Stimulated activated CD4-positive, alpha-beta T cell treated with anti-CD3 and anti-CD28 coated beads, Interleukin-2, amount 100 ng/mL, for 24 hours (primary cell): ENCODE measurements at places on chromosomes 11 and 22.
A peak's percentile ranks its signal among the peaks of the same experiment; 100 is the strongest.

GRCh38 chr11:35511666-35512065 is 13.8 kb downstream of the PAMR1 start:
- no peak for DNase-seq

- DNase-seq, result no peak
Measured at GRCh38 chr11:126800009-126800408, 200.6 kb downstream of the KIRREL3 start.

DNA sequence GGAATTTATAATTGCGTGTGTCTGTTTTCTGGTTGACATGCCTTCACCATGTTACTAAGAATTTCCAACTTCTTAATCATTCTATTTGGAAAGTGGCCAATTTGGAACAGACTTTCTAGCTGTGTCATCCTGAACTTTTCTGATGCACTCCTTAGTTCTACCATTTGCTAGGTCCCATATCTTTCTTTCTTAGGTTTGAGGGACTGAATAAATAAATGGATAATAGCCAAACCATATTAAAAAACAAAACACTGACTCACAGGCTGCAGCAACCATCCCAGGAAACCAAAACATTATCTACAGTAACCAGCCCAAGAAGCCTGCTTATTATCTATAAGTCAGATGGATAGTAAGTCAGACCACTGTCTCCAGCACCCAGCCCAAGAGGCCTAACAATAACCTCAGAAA is 57.5 kb upstream of the PLET1 start:
- DNase-seq, result no peak

GRCh38 chr22:28366856-28367255 is 312.8 kb downstream of the TTC28 start:
- no peak for DNase-seq

DNA sequence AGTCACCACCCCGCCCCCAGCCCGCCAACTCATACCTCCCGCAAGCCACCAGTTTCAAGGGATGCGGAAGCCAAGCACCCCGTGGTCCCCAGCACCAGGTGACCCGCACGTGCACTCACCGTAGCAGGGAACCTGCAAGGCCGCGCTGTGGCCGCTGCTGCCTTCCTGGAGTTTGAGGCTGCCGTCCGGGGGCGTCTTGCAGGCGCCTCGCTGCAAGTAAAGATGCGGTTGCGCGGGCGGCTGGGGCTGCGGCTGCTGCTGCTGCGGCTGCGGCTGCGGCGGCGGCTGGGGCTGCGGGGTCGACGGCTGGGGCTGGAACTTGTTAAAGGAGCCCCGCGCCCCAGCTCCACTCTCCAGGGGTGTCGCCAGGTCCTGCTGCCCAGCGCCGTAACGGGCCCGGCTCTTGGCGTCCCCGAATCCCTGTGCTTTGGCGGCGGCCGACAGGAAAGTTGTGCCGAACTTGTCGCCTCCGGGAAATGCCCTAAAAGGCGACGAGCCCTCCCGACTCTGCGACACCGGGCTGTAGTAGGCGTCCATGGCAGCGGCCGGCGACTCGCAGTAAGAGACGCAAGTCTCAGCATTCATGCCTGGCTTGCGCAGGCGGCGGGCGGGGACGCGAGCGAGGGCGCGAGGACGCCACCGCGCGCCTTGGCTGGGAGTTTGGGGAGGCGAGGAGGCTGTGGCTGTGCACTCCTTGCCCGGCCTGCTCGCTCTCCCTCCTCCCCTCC is at the start of gene ALX4:
TSS of gene ALX4 (minus strand) at position 662 of the 728 bp plus-strand sequence. CDS start at position 585, 77 bp downstream.
- peak; percentile 23 for DNase-seq

DNA sequence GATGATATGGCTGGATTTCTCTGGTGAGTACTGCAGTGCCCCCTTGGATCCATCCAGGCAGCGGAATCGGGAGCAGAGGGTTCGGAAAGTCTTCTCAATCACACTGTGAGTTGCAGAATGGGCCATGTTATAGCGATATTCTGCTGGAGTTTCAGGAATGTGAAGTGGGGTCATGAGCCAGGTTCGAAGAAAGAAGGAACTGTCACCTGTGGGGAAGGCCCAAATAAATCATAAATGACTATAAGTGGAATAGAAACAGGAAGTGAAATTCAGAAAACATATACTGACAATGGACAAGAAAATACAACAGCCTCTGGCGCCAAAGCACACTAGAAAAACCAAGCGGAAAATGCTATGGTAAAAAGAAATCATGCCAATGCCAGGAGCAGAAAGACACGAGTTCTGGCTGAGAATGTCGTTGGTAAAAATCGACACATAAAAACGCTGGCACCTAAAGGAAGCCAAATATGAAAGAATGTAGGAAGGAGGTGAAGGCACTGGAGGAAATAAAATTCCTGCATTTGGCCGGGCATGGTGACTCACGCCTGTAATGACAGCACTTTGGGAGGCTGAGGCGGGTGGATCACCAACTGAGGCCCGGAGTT is 10.0 kb upstream of the AMBRA1 start:
- no peak for DNase-seq

- DNase-seq, result no peak
Measured at GRCh38 chr22:20191000-20191515, 40.2 kb upstream of the CCDC188 start.

DNA sequence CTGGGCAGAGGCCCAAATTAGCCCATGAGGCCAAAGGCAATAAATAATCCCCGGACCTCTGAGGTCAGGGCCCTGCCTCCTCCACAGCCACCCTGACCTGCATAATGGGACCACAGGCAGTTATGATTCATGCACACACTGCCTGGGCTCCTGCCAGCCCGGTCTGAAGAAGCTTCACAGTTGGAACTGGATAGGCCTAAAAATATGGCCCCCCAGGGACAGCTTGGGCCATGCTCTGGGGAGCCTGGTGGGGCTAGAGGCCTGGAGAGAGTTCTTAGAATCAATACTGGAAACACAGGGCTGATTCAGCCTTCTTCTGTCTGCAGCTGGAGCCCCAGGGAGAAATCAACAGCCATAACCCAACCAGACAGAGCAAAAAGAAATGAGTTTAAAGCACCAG is 112.8 kb upstream of the CADM1 start:
- DNase-seq, result no peak

GRCh38 chr22:27487600-27488452 is 313.7 kb downstream of the MN1 start:
- no peak for DNase-seq

GRCh38 chr11:65927904-65928397 is 8.7 kb downstream of the DRAP1 start:
- DNase-seq, result peak; percentile 73

DNA sequence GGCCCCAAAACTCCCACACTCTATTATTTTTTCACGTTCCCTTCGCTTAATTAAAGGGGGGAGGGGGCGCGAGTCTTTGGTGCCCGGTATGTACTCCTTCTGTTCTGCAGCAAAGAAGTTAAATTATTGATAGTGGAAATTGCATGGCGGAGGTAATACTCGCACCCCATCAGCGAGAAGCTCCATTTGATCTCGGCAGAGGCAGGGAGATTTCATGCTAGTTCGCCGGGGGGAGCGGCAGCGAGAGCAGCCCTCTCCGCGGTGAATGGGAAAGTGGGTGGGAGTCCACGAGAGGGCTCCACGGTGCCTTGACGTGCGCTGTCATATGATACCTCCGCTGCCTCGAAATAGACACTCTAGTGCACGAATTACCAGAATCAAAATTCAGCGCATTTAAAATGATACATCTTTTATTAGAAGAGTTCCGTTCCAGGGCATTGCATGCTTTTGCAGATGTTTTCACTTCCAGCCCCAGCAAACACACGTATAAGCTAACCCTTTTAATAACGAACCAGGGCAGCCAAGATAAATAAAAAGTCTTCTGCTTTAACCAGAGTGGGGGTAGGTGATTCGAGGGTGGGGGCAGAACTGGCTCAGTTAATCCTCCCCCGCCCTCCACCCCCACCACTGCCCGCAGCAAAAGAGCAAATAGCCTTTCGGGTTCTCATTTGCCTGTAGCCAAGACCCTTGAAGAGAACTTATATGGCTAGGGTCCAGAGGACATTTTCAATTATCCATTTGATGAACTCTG is 1.3 kb upstream of the BDNF start:
- no peak for DNase-seq

GRCh38 chr11:93972790-93973189 is 48.4 kb upstream of the HEPHL1 start:
- DNase-seq, result no peak

DNA sequence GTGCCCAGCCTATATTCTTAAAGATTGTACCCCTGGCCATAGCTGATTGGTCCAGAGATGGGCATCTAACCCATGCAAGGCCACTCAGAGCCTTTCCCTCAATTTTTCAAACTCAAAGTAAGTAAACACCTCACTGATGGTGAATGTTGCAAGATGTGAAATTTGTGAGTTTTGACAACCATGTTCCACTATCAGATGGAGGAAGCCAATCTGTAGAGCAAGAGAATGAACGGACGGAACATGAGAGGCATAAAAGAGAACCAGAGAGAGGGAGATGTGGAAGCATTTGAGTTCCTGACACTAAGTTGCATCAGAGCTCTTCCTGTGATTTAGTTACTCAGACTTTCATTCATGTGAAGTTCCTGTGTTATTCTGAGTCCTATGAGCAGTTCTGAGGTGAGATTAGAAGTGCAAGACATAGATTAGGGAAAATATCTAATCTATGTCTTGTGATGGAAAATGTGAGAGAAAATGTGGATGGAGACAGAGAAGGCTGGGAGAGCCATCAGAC is 73.3 kb downstream of the PRSS23 start:
- DNase-seq, result no peak

DNA sequence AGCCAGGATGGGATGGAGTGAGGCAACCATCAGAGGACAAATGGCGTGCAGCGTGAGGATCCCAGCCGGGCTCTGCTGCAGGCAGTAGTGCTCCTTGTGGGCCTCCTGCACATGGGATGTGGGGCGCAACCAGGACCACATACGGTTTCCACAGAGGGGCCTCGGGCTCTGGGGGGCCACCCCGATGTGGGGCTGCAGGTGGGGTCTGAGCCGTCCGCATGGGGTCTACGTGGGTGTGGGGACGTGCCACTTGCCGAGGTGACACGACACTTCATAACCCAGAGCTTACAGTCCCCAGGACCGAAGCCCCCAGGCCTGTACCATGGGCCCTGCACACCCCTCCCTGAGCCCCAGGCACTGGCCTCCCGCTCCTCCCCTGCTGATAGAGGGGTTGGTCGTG is 10.8 kb downstream of the TTLL8 start:
- DNase-seq, result no peak

DNA sequence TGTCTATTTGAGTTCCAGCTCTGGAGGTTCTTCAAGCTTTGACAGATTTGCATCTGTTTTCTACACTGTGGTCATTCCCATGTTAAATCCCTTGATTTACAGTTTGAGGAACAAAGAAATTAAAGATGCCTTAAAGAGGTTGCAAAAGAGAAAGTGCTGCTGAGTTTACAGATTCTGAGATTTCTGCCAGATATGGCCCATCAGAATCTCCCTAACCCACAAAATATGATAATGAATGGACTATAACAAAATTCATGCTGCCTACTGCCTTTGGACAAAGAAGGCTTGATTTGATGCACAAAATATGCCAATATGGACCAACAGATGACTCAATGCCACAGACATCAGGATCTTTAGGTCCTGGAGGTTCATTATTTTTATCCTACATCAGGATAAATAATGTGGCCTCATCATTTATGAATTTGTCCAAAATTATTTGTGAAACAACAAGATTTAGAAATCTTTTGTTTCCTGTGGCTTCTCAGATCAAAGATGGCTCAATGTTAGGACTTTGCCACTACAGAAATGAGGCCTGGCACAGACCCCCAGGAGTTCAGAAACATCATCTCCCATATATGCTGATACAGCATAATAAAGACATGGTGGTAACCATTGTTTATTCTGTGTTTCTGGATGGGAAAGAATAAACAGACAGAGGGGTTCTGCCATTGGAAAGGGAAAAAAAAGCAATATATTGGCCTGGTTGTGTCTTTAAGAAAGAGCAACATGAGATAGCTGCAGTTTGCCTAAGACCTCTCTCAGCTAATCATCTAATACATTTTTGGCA is 6.7 kb downstream of the OR5AN1 start:
- no peak for DNase-seq

DNA sequence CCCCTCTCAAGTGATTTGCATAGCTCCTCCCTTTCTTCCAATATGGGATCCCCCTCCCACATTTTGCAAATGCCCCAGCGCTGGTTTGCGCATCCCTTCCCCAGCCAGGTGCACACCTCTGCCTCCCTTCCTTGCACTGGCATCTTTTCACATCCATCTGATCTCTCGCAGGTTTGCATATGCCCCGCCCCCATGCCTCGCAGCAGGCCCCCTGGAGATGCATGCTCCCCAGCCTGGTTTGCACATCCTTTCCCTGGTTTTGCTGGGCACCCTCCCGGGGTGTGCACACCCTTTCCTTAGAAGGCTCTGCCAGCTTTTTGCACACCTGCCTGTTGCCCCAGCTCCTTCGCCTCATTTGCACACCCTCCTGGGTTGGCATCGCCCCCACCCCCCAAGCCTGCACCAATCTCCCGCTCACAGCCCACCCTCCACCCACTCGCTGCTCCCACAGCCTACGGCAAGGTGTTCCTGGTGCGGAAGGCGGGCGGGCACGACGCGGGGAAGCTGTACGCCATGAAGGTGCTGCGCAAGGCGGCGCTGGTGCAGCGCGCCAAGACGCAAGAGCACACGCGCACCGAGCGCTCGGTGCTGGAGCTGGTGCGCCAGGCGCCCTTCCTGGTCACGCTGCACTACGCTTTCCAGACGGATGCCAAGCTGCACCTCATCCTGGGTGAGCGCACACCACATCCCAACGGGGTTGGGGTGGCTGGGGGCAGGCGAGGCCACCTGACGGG is 917 bp downstream of the RPS6KA4 start:
- DNase-seq, result peak; percentile 54

DNA sequence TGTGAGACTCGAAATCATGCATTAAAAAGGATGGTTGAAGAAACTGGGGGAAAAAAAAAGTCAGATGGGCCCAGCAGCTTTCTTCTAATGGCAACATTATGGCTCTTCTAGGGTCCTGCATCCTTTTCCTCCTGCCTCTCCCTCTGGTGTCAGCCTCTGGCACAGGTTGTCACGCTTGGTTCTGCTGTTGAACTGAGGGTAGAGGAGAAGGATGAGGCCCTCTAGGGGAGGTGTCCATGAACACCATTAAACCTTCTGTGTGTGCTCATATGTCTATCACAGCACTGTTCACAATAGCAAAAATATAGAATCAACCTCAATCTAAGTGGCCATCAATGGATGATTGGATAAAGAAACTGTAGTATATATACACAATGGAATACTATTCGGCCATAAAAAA is 36.0 kb downstream of the BUD13 start:
- no peak for DNase-seq

GRCh38 chr22:48635816-48636215 is 1191.9 kb downstream of the BRD1 start:
- DNase-seq, result no peak

- DNase-seq, result no peak
Measured at GRCh38 chr11:134856056-134856971, 444.3 kb upstream of the B3GAT1 start.
